GM23248 (cell line): ENCODE measurements at places on chromosomes 7 and 10. TPM values are rescaled to one million over a fixed set of nuclear protein-coding genes. Genes with fewer than 3 reads are reported as not detected.

- DNase-seq, result no peak
Observed at GRCh38 chr7:25066253-25066652, 58.8 kb downstream of the CYCS start.

DNA sequence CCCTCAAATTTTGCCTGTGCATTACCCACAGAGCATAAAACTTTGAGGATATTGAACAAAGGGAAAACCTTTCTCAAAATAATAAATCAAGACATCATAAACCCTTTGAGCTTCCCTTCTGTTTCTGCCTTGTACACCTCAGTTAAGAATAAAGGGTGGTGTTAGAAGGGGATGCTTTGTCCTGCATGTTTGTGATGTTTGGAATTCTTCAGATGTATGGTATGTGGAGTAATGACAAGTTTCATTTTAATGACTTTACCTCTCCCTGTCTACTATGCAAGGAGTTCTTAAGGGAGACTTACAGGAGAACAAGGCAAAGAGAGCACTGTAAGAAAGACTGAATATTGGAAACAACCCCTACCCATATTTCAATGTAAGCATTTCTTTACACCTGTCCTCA is 99.2 kb downstream of the HECW1 start:
- DNase-seq, result no peak

DNA sequence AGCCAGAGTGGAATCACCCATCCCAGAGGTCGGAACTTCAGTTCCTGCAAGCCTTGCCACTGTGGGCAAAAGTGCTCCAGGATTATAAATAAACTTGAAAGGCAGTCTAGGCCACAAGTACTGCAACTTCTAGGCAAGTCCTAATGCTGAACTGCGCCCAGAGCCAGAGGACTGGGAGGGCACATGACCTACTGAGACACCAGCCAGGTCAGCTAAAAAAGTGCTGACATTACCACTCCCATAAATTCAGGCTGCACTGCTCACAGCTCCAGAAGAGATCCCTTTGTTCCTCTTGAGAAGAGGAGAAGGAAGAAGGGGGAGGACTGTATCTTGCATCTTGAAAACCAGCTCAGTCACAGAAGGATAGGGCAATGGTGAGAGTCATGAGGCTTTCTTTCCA is 1084.1 kb upstream of the PHF14 start:
- no peak for DNase-seq

DNA sequence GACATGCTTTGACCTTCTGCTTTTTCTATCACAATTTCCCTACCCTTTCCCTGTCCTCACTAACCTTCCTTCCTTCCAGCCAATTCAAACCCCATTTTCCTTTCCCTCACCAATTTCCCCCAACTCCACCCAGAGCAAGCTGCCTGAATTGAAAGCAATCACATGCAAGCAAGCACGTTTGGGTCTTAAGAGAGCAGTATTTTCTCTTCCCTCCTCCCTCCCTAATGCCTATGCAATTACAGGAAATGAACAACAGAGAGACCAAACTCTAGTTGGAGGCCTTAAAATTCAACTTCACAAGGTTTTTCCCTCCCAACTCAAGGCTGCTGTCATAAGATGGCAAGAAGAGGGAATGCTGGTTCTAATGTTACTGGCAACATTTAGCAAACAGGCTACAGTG is 117.2 kb downstream of the MYOF start:
- DNase-seq, result no peak

- peak; percentile 60 for DNase-seq
Observed at GRCh38 chr7:55140221-55140940, 121.6 kb downstream of the EGFR start.

GRCh38 chr10:6530966-6531365 is 49.1 kb downstream of the PRKCQ start:
- no peak for DNase-seq

- no peak for DNase-seq
Observed at GRCh38 chr10:19889256-19889655, 73.0 kb downstream of the PLXDC2 start.

DNA sequence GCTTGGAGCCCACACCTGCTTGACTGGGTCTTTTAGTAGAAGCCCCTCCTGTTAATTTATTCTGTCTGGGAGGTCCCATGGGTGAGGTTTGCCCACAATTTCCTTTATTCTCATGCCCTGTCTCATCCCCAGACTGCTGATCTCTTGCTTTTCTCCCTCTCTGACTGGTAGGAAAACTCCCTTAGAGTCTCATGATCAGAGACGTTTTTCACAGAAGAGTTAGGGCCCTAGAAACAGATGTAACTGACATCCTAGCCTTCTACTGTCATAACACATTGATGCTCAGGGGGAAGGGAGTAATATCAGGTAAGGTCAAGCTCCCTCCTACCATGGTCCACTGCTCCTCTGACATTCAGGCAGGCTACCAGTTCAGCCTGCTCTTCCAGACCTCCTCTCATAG is 43.7 kb upstream of the WASL start:
- no peak for DNase-seq

GRCh38 chr7:73429622-73430505 is 3.7 kb upstream of the FZD9 start:
- no peak for DNase-seq

GRCh38 chr7:106517508-106517907 is 143.4 kb downstream of the CCDC71L start:
- DNase-seq, result no peak

BTBD16 gene
- not detected in 2 replicates for polyA plus RNA-seq

ERVW-1 gene
- polyA plus RNA-seq, result not detected in 2 replicates

RPEL1 gene
- polyA plus RNA-seq, result 0.09 TPM in 1 of 2 replicates, not detected in the other

ATP5F1C gene
- 294 and 304 TPM in 2 replicates for polyA plus RNA-seq

ABCB4 gene
- 0.73 and 0.77 TPM in 2 replicates for polyA plus RNA-seq

GNG11 gene
- 84.7 and 87.0 TPM in 2 replicates for polyA plus RNA-seq

HIBADH gene
- 87.0 and 96.3 TPM in 2 replicates for polyA plus RNA-seq

ACSL5 gene
- 1.5 and 1.7 TPM in 2 replicates for polyA plus RNA-seq

IFIT3 gene
- polyA plus RNA-seq, result 10.4 and 10.6 TPM in 2 replicates
